ENCODE measurements at places on chromosomes 11 and 22.

DNA sequence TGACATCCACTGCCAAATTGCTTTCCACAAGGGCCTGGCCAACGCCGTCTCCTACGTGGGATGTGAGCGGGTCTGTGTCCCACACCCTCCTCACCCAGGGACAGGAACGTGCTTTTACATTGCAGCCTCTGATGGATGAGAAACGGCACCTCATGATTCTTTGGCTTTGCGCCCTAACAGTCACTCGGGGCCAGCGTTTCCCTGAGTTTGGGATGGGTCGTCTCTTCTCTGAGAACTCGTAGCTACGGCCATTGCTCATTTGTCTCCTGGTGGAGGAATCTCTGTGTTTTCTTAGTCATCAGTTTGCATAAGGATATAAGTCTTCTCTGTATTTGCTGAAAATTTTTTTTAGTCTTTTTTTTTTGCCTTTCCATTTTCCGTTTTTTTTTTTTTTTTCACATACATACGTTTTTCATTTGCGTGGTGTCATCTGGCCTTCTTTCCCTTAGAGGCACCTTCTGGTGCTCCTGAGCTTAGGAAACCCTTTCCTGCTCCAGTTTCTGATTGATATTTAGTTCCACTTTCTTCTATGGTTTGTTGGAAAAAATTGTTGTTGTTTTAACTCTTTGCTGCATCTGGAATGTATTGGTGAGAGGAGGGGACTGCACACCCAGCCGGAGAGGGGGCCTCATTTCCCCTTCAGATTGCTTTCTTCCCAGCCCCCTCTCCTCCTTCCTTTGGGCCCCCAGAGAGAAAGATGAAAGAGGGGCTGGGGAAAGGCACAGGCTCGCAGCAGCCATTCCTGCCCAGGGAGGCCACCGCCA, 12.0 kb downstream of the TNNT3 start:
- no peak for DNase-seq

- no peak for DNase-seq
Observed at GRCh38 chr11:102599642-102600261, 25.4 kb downstream of the MMP20 start.

- DNase-seq = no peak
Observed at GRCh38 chr22:16957781-16958180, 50.2 kb downstream of the GAB4 start.

DNA sequence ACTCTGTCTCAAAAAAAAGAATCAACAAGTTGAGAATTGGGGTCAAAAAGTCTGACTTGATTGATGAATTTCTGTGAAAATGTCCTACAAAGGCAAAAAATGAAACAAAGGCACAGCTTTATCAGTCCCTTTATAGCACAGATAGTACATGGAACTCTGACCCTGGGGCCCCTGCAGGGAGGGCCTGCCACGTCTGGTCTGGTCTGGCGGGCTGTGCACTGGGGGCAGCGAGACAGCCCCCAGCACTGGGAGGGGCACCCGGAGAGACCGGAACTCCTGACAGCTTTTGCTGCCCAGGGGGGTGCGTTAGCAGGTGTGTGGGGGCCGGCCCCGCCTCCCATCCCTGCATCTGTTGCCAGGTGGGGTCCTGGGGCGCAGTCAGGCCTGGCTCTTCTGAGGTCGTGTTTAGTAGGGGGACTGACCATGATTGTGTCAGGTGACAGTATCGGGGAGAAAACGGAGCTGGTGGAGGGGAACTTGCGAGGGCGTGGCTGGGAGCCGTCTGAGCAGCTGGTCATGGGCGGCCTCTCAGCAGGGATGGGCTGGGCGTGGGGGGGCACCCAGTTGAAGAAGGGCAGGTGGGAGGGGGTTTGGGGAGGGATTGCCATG, 51.7 kb downstream of the GRAMD4 start:
- no peak for DNase-seq

GRCh38 chr22:44261861-44262595, 50.7 kb downstream of the SHISAL1 start:
- DNase-seq = no peak

DNA sequence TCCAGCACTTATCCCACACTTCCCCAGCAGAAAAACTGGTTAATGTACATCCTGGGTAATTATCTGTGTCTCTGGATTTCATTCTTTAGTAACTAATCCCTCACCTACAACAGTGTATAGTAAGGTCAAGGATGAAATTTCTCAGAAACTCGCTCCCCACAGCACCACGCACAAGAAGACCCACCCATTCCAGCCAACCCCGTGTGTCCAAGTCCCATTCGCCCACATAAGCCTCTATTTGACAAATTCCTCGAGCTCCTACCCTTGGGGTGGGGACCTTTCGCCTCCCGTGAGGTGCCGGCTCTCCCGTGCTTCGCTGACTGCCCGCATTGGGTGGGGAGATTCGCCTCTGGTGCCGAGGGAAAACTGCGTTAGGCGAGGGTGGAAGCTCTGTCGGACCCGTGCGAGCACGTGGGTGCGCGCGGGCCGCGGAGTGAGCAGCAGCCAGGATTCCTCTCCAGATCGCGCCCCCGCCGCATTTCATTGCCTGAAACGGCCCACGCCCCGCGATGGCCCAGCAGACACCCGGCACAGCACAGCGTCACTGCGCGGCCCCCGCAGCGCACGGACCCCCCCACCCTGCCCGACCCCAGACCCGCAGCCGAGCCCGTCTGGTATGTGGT, 866 bp downstream of the EXPH5 start:
- no peak for DNase-seq

DNA sequence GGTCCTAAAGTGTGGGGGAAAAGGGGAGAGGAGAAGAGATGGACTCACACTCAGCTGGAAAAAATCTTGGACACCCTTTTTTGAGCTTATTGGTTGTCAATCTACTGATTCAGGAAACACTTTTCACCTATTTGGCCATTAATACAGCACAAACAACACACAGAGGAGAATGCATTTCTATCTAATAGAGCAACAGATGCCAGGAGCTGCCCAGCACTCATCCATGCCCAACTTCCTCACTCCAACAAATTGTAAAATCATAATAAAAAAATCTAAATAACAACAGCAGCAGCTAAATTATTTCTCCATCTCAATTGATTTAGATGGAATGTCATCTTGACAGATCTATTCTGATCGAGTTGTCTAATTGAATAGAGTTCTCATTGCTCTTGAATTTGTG, 628.2 kb downstream of the OPCML start:
- no peak for DNase-seq

DNA sequence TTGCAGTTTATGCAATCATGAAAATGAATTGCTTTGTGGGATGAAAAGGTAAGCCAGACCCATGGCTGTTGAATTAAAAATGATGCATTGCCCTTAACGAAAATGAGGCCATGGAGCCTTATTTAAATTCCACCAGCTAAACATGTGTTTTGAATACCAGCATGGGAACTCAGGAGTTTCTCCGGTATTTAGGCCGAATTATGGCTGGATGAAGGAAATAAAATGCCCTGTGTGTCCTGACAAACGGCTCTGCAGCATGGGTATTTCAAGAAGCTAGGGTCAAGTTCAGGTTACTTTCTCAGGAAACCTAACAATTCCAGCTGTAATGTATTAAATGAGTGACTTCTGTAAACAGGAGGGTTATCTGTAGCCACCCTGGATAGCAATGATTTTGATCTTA, 38.3 kb downstream of the AMOTL1 start:
- DNase-seq = no peak

GRCh38 chr22:37375801-37376200, 51.5 kb downstream of the ELFN2 start:
- DNase-seq = no peak

- DNase-seq = no peak
Observed at GRCh38 chr22:43100225-43100624, 10.3 kb upstream of the BIK start.

DNA sequence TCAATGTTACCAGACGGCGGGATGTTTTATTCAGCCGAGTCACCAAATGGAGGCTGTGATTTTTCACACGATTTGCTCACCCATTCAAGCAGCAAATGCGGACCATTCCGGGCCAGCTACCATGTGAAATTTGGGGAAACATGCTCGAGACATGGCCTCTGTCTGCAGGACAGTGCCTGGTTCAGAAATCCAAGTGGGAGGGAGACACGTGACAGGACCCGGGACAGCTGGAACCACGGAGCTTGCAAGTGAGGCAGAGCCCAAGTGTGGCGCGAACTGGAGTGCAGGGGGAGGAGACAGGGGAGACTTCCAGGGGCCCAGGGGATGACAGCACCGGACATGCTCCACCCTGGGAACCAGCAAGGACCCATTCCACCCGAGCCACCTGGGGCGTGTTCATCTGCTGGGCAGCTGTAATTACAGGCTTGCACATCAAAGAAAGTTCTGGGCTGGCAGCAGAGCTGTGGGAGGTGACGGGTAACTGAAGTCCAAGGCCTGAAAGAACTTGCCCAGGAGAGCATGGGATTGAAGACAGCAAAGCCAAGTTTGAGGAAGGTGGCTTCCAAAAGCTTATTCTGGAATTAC, 16.5 kb downstream of the CERK start:
- DNase-seq = no peak

- no peak for DNase-seq
Observed at GRCh38 chr22:20919718-20920117, 2.5 kb downstream of the CRKL start.

GRCh38 chr11:12186701-12187100, 76.3 kb downstream of the MICAL2 start:
- DNase-seq = no peak

- DNase-seq = no peak
Observed at GRCh38 chr11:121589946-121590537, 137.3 kb upstream of the SORL1-AS1 start.

- DNase-seq = no peak
Observed at GRCh38 chr22:19285831-19286230, 5.7 kb downstream of the CLTCL1 start.

- no peak for DNase-seq
Observed at GRCh38 chr22:36822581-36822980, 5.7 kb upstream of the PVALB start.

- DNase-seq = no peak
Observed at GRCh38 chr11:70470127-70470526, 71.8 kb downstream of the CTTN start.

GRCh38 chr11:19714387-19715363, 2.0 kb downstream of the NAV2 start:
- DNase-seq = no peak

DNA sequence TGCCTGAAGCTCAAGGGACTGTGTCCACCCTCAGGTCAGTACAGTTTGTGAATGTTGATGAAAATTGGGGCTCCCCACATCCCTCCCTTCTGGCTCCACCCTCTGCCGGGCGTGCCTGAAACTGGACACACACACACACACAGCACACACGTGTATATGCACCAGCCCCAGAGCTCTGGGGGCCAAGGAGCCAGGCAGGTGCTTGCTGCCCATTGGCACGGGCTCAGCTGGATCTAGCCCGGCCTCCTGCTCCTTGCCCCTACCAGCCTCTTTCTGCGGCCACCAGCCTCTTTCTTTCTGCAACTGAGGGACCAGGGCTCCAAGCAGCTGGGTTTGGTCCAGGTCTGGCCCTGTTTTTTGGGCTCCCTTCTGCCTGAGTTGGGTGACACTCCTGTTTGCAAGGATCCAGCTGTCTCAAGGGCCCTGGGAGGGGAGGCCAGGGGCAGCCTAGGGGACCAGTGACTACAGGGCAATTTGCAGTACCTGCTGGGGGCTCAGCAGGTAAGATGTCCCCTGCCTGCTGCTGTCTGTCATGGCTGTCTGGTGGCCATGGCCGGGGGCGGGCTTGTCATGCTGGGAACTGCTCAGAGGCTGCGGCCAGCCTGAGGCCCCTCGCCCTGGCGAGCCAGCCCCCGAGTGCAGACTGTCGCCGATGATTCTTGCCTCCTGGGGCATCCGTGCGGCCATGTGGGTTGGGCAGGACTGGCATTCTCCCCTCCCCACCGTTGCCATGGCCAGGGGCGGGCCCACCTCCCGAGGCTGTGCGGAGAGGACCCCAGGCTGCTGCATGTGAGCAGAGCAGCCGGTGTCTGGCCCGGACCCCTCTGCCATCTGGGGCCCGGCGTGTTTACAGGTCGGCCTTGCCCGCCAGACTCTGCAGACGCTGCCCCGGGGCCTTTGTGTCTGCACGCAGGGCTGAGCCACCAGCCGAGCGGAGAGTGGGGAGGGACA, 51.5 kb upstream of the PPARA start:
- no peak for DNase-seq

DNA sequence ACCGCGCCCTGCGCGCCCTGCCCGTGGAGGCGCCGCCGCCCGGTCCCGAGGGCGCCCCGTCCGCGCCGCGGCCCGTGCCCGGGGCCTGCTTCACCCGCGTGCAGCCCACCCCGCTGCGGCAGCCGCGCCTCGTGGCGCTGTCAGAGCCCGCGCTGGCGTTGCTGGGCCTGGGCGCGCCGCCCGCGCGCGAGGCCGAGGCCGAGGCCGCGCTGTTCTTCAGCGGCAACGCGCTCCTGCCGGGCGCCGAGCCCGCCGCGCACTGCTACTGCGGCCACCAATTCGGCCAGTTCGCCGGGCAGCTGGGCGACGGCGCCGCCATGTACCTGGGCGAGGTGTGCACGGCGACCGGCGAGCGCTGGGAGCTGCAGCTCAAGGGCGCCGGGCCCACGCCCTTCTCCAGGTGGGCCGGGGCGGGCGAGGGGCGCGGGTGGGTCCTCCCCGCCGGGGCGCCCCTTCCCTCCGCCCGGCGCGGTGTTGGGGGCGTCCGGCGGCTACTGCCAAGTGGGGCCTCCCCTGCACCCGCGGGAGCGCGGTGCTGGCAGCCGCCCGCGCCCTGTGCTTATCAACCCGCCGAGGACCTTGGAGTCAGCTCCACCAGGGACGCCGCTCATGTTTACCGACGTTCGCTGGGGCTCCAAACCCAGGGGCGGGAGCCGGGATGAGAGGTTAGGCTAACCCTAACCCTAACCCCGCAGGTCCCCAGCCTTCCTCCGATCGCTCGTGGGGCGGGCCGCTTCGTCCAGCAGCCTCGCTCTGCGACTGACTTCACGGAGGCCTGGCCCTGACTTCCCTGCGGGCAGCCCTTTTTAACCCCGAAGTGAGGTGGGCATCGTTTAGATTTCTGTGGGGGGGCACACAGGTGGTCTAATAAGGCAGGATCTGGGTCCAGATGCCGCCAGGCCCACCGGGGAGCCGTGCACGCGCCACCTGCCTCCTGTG, 649 bp downstream of the SELENOO start:
- no peak for DNase-seq

GRCh38 chr11:113562981-113563461, 87.8 kb upstream of the DRD2 start:
- no peak for DNase-seq

DNA sequence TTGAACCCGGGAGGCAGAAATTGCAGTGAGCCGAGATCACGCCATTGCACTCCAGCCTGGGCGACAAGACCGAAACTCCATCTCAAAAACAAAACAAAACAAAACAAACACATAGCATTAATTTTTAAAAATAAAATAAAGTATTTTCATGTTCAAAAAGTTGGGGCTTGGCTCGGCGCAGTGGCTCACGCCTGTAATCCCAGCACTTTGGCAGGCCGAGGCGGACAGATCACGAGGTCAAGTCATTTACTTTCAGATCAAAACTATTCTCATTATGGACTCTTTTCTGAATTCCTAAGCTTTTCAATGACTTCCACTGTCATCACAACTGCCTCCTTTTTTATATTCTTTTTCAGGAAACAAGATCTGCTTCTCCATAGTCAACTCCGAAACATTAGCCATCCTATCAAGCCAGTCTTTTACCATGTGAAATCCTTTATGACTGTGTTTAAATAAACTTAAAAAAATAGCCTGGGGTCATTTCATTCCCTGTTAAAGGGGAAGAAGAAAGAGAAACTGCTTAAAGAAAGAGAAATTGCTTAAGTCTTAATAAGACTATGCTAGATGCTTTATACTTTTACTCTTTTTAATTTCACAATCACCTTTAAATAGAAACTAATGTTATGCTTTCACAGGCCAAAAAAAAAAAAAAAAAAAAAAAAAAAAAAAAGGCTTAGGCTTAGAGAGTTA, 13.1 kb upstream of the CHRNA10 start:
- no peak for DNase-seq
